Stimulated activated CD8-positive, alpha-beta memory T cell treated with anti-CD3 and anti-CD28 coated beads, Interleukin-4, amount 100 ng/mL, for 1 hour (primary cell): ENCODE measurements at places on chromosomes 3 and 15.

DNA sequence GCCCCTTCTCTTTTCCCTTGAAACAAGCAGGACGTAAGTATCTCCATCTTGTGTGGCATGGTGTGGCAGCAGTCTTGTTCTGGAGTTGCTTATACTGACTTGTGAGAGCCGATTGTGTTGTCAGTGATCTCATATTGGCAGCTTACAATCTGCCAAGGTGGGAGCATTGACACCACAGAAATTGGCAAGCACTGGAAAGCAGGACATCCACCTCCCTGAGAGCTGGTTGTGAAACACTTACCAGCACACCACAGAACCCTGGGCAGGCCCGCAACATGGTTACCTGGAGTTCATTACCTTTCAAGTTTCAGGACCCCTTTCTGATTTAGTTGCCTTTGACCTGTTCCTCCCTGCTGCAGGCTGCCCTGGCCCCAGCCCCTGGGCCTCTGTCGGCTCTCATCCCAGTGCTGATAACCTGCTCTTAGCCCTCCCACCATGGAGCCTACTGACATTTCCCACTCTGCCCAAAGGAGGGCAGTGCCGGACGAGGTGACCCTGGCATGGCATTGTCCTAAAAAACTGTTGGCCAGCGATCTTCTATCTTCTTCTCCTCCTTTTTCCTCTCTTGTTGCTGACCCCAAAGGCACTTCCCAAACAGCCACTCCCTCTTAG is 10.6 kb upstream of the ATP2B2 start:
- no peak for DNase-seq

- no peak for DNase-seq
Observed at GRCh38 chr15:101024073-101024695, 105.0 kb downstream of the LRRK1 start.

DNA sequence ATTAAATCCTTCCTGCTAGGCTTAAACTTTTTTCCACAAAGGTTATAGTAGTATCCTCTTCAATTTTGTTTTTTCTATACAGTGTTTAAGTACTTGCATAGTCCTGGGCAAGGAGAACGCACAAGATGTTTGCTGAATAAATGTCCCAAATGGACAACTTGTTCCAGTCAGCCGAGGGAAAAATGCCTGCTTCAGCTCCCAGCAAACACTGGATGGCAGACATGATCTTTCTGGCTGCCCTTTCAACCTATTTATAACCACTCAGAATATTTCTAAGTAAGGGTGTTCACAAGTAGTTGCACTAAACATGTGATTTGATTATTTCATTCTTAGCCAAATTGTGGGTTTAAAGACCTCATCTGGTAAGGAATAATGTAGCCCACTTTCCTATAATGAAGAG is 29.8 kb downstream of the GNB4 start:
- DNase-seq, result no peak

DNA sequence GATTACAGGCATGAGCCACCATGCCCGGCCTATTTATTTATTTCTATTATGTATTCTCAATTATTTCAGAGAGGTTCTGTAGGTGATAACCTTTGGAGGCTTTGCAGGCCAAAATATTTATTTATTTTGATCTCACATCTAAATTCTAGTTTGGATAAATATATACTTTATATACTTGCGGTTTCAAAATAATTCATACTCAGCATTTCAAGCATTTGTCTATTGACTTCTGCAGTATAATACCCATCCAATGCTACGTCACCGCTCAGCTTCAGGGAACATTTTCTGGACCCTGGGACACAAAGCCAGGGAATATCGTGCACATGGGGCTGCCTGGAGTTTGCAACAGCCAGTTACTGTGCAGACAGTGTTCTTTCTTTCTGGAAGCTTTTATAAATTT is 22.6 kb downstream of the CGGBP1 start:
- DNase-seq, result no peak

- no peak for DNase-seq
Observed at GRCh38 chr3:171803044-171803443, 7.2 kb downstream of the PLD1 start.

- no peak for DNase-seq
Observed at GRCh38 chr15:30985081-30985531, 6.3 kb downstream of the MTMR10 start.

- DNase-seq, result no peak
Observed at GRCh38 chr3:117168896-117169295, 459.3 kb downstream of the TUSC7 start.

DNA sequence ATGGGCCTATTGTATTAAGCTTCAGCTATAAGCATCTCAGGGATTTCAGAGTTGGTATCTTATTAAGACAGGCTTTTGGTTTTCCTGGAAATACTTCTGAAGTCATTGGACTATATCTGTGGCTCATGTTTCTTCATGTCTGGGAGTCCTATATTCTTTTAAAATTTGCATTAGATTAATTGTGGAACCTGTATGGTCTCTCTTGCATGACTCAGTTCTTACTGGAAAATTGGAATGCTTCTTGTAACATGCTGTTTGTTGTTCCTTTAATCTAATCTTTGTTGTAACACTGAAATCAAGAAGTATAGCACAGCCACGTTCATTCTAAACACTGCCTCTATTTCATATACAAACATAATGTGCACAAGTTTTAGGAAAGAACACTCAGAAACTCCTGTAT is 208.1 kb downstream of the RBMS3 start:
- no peak for DNase-seq
